ENCODE measurements at places on chromosomes 5 and 9.

GRCh38 chr9:96617439-96618185 lies 2.0 kb downstream of the CDC14B start:
- no peak for DNase-seq

- DNase-seq: no peak
Measured at GRCh38 chr5:39414426-39414825, 10.4 kb downstream of the DAB2 start.

- DNase-seq: no peak
Measured at GRCh38 chr5:140169410-140169809, 5.6 kb upstream of the CYSTM1 start.

GRCh38 chr9:109969011-109969410 lies 189.0 kb downstream of the PALM2AKAP2 start:
- DNase-seq: no peak

DNA sequence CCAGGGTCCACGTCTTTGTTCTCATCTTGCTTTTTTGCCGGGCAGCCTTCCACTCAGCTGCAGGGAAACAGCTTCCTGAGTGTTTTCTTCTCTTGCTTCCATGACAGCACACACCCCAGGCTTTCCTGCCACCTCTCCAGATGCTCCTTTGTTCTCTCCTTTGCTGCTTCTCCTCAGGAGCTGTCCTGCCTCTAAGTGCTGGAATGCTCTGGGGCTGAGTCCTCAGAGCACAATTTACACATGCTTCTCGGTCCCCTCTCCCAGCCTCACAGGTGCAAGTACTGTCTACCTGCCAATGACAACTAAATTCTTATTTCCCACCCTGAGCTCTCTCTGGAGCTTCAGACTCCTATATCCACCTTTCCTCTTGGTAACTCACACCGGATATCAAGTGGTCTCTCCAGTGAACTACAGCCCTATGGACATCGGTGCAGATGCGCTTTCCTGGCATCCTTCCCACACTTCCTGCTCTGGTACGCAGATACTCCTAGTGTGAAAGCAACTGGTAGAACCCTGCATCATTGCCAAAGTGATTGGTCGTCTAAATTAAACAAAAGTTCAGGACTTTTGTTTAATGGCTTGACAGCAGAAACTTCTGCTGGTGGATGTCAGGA lies 13.4 kb upstream of the ACSL6 start:
- no peak for DNase-seq

DNA sequence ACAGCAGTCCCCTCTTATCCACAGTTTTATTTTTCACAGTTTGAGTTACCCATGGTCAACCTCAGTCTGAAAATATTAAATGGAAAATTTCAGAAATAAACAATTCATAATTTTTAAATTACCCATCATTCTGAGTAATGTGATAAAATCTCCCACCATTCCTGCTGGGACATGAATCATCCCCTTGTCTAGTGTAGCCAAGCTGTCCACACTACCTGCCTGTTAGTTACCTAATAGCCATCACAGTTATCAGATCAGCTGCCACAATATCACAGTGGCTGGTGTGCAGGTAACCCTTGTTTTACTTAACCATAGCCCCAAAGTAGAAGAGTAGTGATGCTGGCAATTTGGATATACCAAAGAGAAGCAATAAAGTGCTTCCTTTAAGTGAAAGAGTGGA lies 10.7 kb downstream of the PLGRKT start:
- DNase-seq: no peak

DNA sequence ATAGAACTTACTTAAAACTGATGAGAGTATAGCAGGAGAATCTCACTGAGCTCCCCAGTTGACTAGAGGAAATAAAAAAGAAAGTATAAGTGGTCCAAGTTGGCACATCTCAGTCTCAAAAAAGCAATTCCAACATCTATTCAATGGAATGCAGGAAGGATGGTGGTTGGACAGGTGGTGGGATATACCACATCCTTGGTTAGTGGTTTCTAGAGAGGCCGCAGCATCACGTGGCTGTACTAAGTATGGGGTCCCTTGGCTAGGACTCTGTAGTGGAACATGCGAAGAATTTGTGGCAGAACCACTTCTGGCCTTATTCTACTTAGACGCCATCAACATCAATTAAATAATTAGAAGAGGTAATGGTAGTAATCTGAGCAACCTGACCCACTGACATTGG lies 232.4 kb downstream of the SAXO1 start:
- no peak for DNase-seq

DNA sequence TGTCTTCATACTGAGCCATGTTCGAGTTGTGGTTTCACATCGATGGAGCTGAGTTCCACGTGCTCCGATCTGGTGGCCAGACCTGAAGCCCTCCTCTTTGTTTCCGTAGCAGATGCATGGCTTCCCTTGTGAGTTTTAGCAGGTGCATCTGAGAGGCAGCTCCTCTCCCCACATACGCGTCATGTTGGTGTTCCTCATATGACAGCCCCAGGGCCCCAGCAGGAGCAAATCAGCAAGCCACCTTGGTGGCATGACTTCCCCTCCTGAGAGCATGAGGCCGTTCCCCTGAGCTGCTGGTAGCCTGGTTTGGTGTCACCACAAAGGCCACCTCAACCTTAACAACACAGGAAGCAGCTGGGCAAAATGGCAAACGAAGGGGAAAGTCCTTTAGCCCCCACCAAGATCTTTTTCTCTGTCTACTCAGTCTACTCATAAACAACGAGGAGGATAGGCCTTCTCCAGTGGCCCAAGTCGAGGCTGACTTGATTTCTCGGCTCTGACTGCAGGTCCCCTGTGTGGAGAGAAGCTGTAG lies 5.9 kb downstream of the CYFIP2 start:
- peak; percentile 90 for DNase-seq

Measured in CD4-positive, alpha-beta T cell treated with Interleukin-6 at 100 ng/mL for 8 hours (primary cell).